ENCODE measurements at places on chromosomes 7 and 10.
A peak's percentile ranks its signal among the peaks of the same experiment; 100 is the strongest.

DNA sequence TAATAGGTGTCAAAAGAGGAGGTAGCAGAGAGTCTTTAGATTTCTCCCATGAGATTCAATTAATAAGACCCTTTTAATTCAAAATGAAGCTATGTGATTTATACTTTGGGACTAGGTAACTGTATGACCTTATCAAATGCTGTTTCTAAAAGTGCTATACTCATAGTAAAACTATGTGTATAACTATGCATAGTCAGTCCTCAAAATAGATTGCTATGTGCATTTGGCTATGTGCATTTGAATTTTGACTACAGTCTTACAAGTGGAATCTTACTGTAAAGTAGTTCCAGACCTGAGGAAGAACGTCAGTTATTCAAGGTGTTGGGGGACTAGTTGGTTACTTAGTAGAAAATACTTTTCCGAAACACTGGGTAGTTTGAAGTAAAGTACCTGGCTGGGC is 36.9 kb downstream of the ADD3 start:
- no peak for DNase-seq

GRCh38 chr7:135281363-135281949 is 47.8 kb downstream of the STRA8 start:
- DNase-seq = peak; percentile 78

DNA sequence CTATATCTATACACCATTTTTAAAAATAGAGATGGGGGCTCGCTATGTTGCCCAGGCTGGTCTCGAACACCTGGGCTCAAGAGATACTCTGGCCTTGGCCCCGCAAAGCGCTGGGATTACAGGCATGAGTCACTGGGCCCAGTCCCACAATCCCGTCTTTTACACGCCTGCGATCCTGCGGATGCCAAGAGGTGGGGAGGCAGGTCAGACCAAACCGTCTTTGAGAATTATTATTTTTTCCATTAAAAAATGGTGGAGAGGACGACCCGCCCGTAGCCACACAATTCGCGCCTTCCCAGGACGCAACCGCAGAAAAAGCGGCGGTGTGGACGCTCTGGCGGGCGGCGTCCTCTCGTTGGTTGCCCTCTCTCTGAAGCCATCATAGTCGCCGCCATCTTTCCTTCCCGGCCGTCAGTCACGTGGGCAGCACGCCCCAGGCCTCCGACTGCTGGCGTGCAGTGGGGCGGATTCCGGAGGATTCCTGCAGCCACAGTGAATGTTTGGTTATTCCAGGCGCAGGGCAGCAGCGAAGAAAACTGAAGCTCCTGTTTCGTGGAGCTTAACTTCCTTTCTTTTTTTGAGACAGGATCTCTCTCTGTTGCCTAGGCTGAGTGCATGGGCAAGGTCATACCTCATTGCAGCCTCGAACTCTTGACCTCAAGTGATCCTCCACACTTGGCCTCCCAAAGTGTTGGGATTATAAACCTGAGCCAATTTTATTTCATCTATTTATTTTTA is 9.9 kb upstream of the EPHB4 start:
- DNase-seq = no peak

- no peak for DNase-seq
Measured at GRCh38 chr7:158023157-158023556, 564.5 kb downstream of the PTPRN2 start.

- DNase-seq = no peak
Measured at GRCh38 chr10:103912759-103913158, 5.2 kb downstream of the STN1 start.

- DNase-seq = no peak
Measured at GRCh38 chr7:35355911-35356310, 102.0 kb upstream of the TBX20 start.

- DNase-seq = no peak
Measured at GRCh38 chr7:95263785-95264362, 60.5 kb downstream of the PON1 start.

- DNase-seq = no peak
Measured at GRCh38 chr7:41199136-41199535, 503.8 kb downstream of the INHBA start.

GRCh38 chr7:28484606-28484935 is 72.3 kb downstream of the CREB5 start:
- DNase-seq = no peak
